ENCODE measurements at places on chromosomes 6 and 20. TPM values are rescaled to one million over a fixed set of nuclear protein-coding genes. Genes with fewer than 3 reads are reported as not detected.

The STX11 gene
- total RNA-seq = 24.3 TPM

DNA sequence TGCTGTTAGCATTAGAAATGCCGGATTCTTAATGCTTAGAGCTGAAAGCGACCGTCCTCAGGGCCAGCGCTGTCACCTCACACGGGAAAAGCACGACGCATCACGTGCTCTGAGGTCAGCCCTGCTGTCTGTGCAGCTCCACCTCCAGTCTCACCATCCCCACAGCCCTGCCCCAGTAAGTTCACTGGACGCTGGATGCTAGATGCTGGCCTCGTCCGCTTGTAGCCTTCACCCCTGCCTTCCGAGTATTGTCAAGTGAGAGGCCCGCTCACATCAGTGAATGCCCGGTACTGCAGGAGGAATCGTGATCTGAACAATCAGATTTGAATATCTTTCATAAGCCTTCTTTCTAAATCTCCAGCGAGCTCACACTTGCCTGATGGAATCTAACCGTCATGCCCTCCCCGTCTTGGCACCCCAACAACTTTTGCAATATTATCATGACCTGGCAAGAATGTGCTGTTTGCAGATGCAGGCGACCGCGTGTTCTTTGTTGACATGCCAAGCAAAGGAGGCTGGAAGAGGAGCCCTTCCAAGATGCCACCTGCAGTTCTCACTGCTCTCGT lies 64.9 kb downstream of the DLL1 start:
- peaks cover 9% of the 10 kb centered on the region for H3K4me1 ChIP-seq
- no peaks in the 10 kb centered on the region for H3K36me3 ChIP-seq
- H3K4me3 ChIP-seq = no peak overlapping the region
- H3K27ac ChIP-seq = no peak overlapping the region

- no peaks in the 10 kb centered on the region for H3K36me3 ChIP-seq
- H3K27ac ChIP-seq = no peak overlapping the region
- H3K27me3 ChIP-seq = no peaks in the 10 kb centered on the region
- no peak overlapping the region for H3K4me3 ChIP-seq
- no peaks in the 10 kb centered on the region for H3K4me1 ChIP-seq
- DNase-seq = no peak
Measured at GRCh38 chr6:378958-379409, 12.6 kb upstream of the IRF4 start.

DNA sequence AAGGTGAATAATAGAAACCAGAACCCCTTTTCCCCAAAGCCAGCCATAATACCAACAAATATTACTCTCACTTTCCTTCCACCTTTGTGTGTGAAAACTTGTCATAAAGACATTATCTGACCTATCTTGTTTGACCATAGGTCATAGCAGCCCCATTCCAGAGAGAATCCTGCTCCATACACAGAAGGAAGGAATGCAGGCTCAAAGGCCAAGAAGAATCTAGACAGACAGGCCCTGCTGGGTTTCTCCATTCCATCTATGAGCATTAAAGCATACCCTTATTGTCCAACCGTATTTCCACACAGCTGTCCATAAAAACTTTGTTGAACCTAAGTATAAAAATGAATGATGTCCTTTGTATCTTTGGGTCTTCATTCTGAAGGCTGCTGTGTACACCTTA lies 40.7 kb upstream of the KCNK5 start:
- H3K27ac ChIP-seq = no peak overlapping the region
- H3K4me1 ChIP-seq = peaks cover 5% of the 10 kb centered on the region
- H3K27me3 ChIP-seq = no peaks in the 10 kb centered on the region
- no peak for DNase-seq
- no peaks in the 10 kb centered on the region for H3K36me3 ChIP-seq
- no peak overlapping the region for H3K4me3 ChIP-seq

The AHCY gene
- total RNA-seq = 110 TPM

DNA sequence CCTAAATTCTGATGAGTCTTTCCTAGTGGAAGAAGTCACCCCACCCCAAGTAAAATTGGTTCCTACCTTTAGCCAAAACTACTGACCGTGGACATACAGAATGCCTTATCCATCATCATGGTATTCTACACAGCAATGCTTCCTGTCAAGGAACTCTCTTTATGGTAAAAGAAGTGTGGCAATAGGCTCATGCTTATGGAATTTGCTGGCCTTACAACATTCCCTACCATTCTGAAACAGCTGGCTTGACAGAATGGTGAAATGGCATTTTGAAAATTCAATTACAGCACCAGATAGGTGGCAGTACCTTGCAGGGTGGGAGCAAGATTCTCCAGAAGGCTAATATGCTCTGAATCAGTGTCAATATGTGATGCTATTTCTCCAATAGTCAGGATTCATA lies 41.8 kb upstream of the BACH2 start:
- H3K4me3 ChIP-seq = no peak overlapping the region
- no peaks in the 10 kb centered on the region for H3K36me3 ChIP-seq
- no peaks in the 10 kb centered on the region for H3K4me1 ChIP-seq
- H3K27ac ChIP-seq = no peak overlapping the region
- no peak for DNase-seq

The KCNK15 gene
- total RNA-seq = 1.2 TPM

DNA sequence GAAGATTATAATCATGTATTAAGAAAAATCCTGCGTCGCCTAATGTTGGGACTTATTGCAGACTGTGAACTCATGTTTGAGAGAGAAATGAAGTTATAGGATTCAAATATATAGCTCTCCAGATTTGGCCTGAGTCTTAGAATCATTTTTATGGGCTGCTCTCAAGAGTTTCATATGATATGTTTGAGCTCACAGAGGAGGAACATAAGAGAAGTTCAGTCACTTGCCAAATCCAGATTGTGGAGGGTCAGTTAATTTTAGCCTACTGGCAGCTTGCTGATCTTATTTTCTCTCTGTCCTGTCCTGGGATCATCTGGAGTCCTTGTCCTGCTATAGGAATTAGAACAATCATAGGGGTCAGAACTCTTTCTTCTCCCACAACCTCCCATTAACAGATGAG lies 186.1 kb upstream of the SUPT3H start:
- H3K4me3 ChIP-seq = no peak overlapping the region
- H3K27ac ChIP-seq = no peak overlapping the region
- H3K36me3 ChIP-seq = no peaks in the 10 kb centered on the region

- DNase-seq = no peak
- no peak overlapping the region for H3K4me3 ChIP-seq
- H3K36me3 ChIP-seq = no peaks in the 10 kb centered on the region
- no peak overlapping the region for H3K27ac ChIP-seq
- no peaks in the 10 kb centered on the region for H3K27me3 ChIP-seq
Measured at GRCh38 chr20:2300420-2300819, 4.6 kb downstream of the TGM3 start.

DNA sequence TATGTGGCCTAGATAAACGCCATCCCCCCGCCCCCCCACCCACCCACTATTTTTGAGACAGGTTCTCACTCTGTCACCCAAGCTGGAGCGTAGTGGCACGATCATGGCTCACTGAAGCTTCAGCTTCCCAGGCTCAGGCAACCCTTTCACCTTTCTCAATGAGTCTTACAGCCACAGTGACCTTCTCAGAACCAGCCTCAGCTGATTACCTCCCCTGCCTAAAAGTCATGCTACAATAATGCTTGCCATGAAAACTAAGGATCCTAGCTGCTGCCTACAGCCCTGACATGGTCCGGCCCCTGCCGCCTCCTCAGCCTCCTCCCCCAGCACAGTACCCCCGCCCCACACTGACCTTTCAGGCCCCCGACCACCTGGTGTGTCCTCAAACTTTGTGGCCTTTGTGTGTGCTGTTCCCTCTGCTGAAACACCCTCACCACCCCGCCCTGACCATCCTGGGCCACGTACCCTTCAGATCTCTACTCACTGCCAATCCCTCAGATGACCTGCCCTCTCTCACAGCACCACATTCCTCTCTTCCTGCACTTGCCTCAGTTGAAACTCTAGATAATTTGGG lies 31.3 kb downstream of the PNPLA1 start:
- H3K27ac ChIP-seq = no peak overlapping the region
- no peak overlapping the region for H3K4me3 ChIP-seq
- no peaks in the 10 kb centered on the region for H3K27me3 ChIP-seq
- no peaks in the 10 kb centered on the region for H3K4me1 ChIP-seq
- no peaks in the 10 kb centered on the region for H3K36me3 ChIP-seq
- no peak for DNase-seq

DNA sequence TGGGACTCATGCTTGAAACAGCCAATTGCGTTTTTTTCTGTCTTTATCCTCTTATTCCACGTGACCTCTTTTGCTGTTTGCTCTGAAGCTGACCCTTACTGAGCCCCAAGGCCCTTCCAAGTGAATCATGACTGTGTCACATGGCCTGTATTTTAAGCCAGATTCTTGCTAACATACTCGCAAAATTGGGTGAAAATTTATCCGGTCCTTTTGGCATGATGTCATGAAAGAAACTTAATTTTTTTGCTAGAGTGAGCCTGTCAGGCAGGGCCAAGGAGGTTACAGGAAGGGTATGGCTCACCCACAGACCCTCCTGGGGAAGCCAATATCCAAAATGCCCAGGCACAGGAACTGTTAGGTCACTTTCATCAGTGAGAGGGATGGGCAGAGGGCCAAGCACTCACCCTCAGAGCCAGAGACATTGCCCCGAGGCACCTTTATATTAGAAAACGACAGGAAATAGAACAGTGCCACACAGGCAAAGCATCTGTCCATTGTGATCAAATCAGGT lies 296.7 kb downstream of the CDH26 start:
- H3K36me3 ChIP-seq = no peaks in the 10 kb centered on the region
- no peaks in the 10 kb centered on the region for H3K27me3 ChIP-seq
- no peak overlapping the region for H3K27ac ChIP-seq
- peaks cover 23% of the 10 kb centered on the region for H3K4me1 ChIP-seq
- H3K4me3 ChIP-seq = no peak overlapping the region
